ENCODE measurements at places on chromosomes 3 and 15.

GRCh38 chr3:59995563-59995962 lies 945.7 kb upstream of the CFAP20DC start:
- DNase-seq, result no peak

DNA sequence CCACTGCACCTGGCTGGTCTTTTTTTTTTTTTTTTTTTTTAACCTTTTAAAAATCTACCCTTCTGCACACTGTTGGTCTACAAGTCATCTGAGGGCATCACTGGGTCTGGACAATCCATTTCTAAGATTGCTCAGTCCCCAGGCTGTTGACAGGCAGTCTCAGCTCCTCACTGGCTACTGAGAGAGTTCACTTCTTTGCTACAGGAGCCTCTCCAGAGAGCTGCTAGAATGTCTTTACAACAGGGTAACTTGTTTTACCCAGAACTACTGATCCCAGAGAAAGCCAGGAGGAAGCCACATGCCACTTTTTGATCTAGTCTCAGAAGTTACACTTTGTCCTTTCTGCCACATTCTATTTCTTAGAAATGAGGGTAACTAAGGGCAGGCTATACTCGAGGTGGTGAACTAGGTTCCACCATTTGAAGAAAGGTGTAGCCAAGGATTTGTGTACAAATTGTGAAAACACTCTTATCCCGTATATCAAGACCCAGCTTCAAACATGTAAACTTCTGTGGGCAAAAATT lies 5.7 kb upstream of the CCNB2 start:
- no peak for DNase-seq

- DNase-seq, result no peak
Observed at GRCh38 chr3:190521998-190522397, 8.1 kb downstream of the IL1RAP start.

DNA sequence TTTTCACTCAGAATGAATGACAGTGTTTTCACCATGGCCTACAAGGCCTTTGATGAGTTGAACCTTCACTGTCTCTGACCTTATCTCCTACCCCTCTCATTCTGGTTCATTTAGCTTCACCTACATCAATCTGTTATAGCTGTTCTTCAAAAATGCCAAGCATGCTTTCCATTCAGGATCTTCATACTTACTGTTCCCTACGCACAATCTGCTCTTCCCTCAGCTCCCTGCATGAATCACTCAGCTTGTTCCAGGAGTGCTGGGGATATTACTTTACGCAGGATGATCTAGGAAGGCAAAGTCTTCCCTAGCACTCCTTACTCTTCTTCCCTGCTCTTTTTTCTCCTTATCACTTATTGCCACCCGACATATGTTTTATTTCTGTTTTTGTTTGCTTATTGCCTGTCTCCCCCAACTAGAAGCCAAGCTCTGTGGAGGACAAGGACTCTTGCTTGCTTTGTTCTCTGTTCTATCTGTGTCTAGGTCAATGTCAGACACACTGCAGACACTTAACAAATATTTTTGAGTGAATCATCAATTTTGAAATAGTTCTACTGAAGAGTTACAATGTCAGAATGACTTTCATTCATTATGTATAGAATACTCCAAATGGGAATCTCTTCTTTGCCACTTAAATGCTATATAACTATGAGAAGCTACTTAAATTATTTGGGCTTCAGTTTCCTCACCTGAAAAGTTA lies 238.3 kb upstream of the FEZF2 start:
- no peak for DNase-seq

DNA sequence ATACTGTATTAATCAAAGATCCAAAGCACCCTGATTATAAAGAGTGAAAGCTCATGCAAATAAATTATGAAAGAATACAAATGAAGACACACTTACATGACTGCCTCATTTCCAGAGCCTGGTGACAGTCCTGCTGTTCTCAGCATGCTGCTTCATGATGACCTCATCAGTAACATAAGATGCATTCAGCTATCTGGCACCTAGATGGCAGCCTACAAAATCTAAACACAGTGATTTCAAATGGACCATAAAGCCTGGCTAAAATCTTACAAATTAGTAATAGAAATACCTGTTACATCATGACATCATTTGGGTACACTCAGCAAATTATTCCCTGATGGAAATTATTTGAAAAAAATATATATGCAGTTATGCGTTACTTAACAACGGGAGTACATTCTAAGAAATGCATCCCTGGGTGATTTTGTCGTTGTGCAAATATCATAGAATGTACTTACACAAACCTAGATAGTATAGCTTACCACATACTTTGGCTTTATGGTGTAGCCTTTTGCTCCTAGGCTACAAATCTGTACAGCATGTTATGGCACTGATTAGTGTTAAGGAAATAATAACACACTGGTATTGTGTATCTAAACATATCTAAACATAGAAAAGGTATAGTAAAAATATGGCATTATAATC lies 207.2 kb downstream of the EPHA3 start:
- DNase-seq, result no peak

DNA sequence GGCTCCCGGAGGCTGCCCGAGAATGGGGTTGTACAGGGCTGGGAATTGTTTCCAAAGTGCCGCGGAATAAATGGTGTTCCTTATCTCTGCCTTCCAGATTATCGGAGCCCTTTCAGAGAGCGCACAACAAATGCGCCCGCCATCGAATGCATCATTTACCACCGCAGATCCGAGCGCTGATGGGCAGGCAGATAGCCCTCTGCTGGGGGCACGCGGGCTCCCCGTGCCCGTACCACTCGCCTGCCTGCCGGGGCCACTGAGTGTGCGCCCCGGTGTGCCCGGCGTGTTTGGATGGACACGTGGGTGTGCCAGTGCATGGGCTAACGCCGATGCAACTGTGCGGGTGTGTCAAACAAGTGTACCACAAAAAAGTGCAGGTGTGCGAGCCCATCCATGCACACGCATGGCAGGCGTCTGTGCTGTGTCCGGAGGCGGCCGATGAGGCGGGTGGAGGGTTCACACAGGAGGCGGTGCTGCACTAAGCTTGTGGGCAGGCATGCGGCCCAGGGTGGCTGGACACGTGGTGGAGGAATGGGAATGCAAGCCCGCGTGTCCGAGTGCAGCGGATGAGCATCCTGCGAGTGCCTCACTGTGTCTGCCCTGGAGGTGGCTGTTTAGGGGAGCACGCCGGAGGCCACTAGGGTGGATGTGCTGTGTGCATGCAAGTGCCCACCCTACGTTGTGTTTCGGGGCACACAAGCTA lies 3.8 kb upstream of the GATA2 start:
- DNase-seq, result no peak

GRCh38 chr3:159616234-159616825 lies 372.3 kb upstream of the IL12A start:
- no peak for DNase-seq

- no peak for DNase-seq
Observed at GRCh38 chr3:119492128-119492527, 6.2 kb upstream of the TIMMDC1 start.

DNA sequence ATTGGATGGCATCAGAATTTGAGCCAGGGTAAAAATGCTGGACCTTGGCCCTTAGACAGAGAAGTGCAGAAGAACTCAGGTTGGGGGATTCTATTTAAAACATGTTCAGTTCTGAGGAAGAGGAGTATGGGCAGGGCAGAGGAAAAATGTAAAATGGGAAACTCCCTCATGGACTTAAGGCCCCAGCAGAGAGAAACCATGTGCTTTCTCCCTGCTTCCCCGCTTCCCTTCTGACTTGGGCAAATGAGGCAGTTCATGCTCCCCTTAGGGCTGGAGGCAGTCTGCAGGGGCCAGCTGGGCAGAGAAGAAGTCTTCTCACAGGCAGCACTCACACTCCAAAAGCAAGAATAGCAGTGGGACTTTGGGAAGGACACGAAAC lies 9.9 kb upstream of the NUDT16 start:
- no peak for DNase-seq

DNA sequence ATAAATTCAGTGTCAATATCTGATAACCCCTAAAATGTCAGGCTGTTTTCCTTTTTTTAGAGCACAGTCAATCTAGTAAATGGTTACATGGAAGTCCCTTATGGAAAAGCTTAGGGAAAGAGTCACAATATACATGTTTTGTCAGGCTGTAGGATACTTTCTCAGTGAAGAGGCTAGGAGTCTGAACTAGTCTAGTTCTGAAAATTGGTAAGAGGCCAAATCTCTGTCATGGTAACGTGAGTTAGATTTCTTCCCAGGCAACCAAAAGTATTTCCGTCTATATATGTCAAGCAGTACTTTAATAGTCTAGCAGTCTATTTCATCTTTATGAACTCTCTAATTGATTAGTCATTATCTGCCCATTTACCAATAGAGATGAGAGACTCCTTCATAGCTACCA lies 215.9 kb upstream of the LRRC3B start:
- DNase-seq, result no peak

DNA sequence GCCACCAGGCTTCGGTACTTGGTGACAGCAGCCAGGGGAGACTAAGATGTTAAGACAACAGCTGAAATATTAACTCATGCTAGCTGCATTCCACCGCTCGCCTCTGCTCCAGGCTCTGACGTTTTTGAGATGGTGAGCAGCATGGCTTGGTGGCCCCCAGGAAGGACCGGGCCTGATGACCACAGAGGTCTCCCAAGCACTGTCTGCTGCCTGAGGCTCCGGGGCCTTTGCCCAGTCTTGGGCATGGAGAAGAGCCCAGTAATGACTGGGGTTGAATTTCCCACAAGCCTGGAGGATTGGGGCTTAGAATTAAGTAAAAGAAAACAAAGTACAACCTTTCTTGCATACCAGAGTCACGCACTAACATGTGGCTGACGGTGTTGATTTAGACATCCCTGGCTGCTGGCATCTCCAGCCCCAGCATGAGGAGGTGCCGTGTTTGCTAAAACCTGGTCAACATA lies 243.6 kb upstream of the LYSMD4 start:
- DNase-seq, result no peak

GRCh38 chr3:147132168-147132567 lies 274.2 kb downstream of the ZIC4 start:
- no peak for DNase-seq

DNA sequence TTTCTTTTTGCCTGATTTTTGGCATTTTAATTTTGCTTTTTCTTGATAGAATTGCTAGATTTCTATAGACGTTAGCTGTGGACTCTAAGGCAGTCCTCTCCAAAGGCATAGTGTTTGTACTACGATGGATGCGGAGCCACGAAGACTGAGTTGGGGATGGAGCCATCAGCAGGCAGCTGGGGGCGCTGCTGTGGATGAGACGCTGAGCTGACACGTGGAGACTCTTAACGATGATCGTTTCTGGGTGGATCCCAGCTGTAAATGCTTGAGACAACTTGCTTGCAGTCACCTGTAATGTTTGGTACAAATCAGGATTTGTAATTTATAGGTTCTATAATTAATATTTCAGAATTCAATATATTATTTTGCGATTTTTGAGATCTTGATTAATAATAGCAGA lies 13.3 kb upstream of the PPP1R2 start:
- DNase-seq, result no peak

DNA sequence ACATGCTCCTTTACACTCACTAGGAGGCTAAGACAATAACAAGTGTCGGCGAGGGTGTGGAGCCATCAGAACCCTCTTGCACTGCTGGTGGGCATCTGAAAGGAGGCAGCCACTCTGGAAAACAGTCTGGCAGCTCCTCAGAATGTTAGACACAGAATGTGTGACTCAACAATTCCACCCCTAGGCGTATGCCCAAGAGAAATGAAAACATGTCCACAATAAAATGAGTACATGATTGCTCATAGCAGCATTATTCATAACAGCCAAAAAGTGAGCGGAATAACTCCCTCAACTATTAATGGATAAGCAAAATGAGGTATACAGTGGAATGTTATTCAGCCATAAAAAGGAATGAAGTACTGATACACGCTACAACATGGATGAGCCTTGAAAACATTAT lies 57.8 kb downstream of the WNT7A start:
- DNase-seq, result no peak

DNA sequence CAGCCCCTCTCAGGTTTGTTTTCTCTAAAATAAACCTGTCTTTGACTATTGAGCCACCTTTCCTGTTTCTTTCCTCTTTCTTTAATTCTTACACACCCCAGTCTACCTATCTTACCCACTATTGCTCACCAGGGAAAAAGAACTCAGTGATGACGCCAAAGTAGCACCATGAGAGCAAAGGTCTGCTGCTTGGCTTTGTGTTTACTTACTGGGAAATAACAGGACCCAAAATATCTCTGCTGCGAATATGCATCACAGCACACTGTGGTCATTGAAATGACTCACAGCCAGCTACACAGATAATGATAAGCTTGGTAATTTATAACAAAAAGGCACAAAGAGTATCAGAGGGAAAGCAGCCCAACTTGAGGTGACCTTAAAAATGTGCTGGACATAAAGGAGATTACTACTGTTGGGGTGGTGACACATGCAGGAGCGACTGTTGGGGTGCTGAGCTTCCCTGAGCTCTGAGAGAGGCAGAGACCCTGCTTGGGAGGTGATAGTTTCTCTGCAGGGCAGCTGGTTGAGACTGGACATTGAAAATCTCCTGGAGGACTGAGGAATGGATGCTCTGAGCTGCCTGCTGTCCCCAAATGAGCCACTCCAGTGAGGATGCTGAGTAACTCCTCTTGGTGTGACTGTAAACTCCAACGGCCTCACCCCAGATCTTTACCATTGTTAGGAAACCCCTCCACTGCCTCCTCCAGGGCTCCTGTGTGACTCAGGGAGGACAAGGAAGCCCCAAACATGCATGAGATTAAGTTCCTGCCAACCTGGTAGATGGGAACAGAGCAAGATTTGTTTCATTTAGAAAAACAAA lies 14.5 kb downstream of the EFCAB12 start:
- no peak for DNase-seq

- no peak for DNase-seq
Observed at GRCh38 chr15:80619680-80620079, 75.4 kb upstream of the ABHD17C start.

DNA sequence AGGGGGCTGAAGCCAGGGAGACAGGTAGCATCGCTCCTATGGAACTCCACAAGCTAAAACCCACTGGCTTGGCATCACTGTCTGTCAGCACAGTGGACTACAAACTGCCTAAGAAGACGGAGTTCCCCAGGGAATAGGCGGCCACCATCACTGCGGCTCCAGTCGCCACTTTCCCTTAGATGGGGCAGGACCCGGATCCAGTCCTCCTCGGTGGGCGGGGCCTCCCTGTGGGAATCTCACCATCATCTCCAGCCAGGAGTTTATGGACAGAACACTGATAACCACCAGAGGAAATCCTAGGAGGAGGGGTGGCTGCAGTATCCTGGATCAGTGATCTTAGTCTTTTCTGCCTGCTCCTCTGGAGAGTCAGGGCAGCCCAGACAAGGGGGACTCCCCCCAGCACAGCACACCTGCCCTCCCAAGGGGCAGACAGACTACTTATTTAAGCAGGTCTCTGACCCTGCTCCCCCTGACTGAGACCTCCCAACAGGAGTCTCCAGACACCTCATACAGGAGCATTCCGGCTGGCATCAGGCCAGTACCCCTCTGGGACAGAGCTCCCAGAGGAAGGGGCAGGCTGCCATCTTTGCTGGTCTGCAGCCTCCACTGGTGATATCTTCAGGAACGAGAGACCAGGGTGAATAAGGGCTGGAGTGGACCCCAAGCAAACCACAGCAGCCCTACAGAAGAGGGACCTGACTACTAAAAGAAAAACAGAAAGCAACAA lies 435.6 kb upstream of the RASGRP1 start:
- no peak for DNase-seq

All from activated CD8-positive, alpha-beta memory T cell treated with anti-CD3 and anti-CD28 coated beads, Interleukin-2, amount 50 U/mL, for 4 hours (primary cell).